ENCODE measurements at places on chromosomes 6 and 20.

GRCh38 chr6:112511441-112511840 is 164.3 kb downstream of the RFPL4B start:
- no peaks in the 10 kb centered on the region for H3K4me1 ChIP-seq
- H3K27me3 ChIP-seq, result no peaks in the 10 kb centered on the region
- H3K36me3 ChIP-seq, result no peaks in the 10 kb centered on the region
- no peak overlapping the region for H3K4me3 ChIP-seq
- no peak overlapping the region for H3K27ac ChIP-seq

DNA sequence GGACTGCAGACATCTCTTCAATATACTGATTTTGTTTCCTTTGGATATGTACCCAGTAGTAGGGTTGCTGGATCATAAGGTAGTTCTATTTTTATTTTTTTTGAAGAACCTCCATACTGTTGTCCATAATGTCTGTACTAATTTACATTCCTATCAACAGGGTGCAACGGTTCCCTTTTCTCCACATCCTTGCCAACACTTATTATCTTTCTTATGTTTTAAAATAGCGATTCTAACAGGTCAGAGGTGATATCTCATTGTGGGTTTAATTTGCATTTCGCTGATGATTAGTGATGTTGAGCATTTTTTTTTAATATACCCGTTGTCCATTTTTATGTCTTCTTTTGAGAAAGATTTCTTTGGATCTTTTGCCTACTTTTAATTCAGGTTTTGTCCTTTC is 2.0 kb upstream of the TP53RK start:
- H3K27ac ChIP-seq, result no peak overlapping the region
- no peak overlapping the region for H3K4me3 ChIP-seq
- peaks cover 11% of the 10 kb centered on the region for H3K36me3 ChIP-seq
- DNase-seq, result no peak
- no peaks in the 10 kb centered on the region for H3K27me3 ChIP-seq

- peaks cover 78% of the 10 kb centered on the region for H3K36me3 ChIP-seq
- no peak for DNase-seq
- H3K4me1 ChIP-seq, result no peaks in the 10 kb centered on the region
- H3K4me3 ChIP-seq, result no peak overlapping the region
These were observed 41.0 kb downstream of the AKIRIN2 start for GRCh38 chr6:87661016-87661415.

GRCh38 chr6:39553860-39554802 is 171.1 kb downstream of the KIF6 start:
- no peaks in the 10 kb centered on the region for H3K36me3 ChIP-seq
- no peak overlapping the region for H3K4me3 ChIP-seq
- no peak overlapping the region for H3K27ac ChIP-seq
- peaks cover 77% of the 10 kb centered on the region for H3K27me3 ChIP-seq
- no peaks in the 10 kb centered on the region for H3K4me1 ChIP-seq

DNA sequence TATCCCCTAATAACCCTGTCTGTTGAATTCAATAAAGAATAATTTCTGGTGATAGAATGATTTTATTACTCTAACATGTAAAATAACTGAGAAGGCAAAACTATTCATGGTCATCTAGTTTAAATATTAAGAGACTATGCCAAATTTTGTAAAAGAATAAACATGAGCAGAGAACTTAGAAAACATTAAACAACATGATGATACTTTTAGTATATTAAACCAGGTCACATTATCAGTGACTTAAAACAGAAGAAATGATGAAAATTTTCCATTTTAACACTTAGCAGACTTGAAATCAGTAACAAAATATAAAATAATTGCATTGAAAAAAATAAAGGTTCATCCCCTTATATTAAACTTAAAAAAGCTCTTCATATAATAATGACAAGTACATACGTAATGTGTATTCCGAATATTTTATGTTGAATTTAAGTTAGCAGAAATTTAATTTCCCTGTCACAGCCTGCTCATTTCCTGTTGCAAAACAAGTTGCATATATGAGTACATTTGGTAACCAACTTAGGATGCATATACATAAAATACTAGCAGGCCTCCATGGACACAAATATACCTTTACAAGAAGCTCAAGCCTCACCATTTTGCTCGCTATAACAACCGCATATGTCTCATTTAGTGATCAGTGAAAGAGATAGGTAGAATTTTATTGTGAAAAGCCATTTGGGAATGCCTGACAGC is 40.6 kb downstream of the DTNBP1 start:
- peaks cover 5% of the 10 kb centered on the region for H3K4me1 ChIP-seq
- DNase-seq, result no peak
- H3K27ac ChIP-seq, result no peak overlapping the region
- H3K36me3 ChIP-seq, result peaks cover 7% of the 10 kb centered on the region
- H3K27me3 ChIP-seq, result no peaks in the 10 kb centered on the region

DNA sequence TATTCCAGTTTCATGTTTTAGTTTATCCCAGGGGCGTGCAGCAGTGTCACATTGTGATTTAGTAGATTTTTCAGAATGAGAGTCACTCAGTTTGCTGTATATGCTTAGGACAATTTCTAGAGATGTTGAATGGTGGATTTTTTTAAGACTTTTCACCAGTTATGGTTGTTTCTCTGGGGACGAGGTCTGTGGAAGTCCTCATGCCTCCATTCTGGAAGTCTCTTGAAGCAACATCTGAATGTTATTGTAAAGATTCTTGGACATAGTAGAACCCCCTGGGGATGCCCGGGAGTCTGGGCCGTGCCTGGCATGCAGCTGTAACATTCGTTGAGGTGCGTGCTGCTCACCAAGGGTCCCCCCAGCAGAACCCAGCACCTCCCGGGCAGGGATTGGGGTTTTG is 341.5 kb downstream of the CDH4 start:
- no peak overlapping the region for H3K27ac ChIP-seq
- no peaks in the 10 kb centered on the region for H3K4me1 ChIP-seq
- no peak for DNase-seq
- H3K27me3 ChIP-seq, result no peaks in the 10 kb centered on the region

GRCh38 chr6:32129297-32130088 is 595 bp downstream of the FKBPL start:
- no peak for DNase-seq
- H3K4me3 ChIP-seq, result peak overlapping the region; percentile 85
- H3K36me3 ChIP-seq, result peaks cover 13% of the 10 kb centered on the region
- no peak overlapping the region for H3K27ac ChIP-seq
- no peaks in the 10 kb centered on the region for H3K27me3 ChIP-seq

DNA sequence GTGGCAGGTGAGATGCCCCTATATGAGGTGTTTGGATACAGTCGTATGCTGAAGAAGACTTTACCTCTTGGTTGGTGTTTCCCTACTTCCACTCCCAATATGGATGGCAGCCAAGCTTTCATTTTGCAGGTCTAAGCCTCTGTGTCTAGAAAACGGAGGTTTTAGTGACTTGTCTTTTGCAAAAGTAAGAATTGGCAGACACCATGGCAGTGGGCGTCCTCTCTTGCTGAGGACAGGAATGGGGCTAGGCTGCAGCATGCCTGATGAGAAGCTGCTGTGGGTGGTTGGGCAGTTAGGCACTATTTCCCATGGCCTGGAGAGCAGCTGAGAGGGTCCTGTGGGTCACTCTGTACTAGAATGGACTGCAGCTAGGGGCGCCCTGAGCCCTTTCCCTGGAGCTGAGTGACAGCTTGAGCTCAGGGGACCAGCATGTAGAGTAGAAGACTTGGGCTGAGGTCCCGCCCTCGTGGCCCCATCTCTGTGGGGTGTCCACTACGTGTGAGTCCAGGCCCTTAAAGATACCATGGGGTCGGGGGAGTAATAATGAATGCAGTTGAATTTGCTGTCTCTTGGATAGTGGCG is 127.4 kb downstream of the CDH26 start:
- peak; percentile 73 for DNase-seq
- no peaks in the 10 kb centered on the region for H3K4me1 ChIP-seq
- H3K27ac ChIP-seq, result no peak overlapping the region
- H3K4me3 ChIP-seq, result no peak overlapping the region
- no peaks in the 10 kb centered on the region for H3K36me3 ChIP-seq

DNA sequence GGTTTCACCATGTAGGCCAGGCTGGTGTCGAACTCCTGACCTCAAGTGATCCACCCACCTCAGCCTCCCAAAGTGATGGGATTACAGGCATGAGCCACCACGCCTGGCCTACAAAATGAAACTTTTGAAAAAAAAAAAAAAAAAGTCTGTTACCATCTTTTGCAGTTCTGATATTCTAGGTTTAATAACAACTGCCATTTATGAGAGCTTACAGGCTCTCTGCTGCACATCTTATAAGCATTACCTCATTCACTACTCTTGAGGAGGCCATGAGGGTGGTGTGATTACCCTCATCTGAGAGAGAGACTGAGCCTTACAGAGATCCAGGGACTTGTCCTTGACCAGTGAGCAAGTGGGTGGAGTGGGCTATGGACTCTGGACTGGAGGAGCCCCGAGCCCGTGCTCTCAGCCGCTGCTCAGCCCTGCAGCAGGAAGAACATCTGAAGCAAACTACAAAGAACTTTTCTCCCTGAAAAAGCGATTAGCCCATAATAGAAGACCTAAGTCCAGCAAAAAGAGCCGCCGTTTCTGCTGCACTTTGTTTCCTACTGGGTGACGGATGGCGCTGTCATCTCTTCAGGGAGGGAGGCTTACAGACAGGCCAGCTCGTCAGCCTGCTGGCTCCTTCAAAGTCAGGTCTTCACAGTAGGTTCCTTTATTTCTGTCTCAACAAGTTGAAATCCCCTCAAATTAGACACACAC is 119.8 kb upstream of the AKAP12 start:
- no peaks in the 10 kb centered on the region for H3K4me1 ChIP-seq
- peak; percentile 43 for DNase-seq
- H3K27ac ChIP-seq, result peak overlapping the region; percentile 93
- H3K36me3 ChIP-seq, result no peaks in the 10 kb centered on the region

DNA sequence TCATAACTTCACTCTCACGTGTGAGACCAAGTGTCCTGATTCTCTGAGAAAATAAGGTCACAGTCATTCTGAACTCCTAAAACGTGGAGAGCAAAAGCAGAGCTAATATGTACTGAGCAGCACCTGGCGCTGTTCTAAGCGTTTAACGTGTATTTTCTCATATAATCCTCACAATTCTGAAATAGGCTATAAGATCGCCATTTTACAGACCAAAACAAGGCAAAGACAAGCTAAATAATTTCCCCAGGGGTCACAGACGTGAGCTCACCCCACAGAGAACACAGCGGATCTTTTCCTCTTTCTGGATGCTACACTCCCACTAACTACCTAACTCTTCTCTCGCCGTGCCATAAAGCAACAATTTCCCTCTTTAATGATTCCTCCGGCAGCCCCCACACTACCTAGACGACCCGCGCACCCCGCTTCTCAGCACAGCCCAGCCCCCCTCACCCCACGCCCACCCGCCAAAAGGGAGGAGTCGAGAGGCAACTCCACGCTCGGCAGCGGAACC is 636 bp downstream of the SUPT3H start:
- no peaks in the 10 kb centered on the region for H3K27me3 ChIP-seq
- H3K4me1 ChIP-seq, result no peaks in the 10 kb centered on the region
- no peaks in the 10 kb centered on the region for H3K36me3 ChIP-seq
- peak overlapping the region; percentile 96 for H3K27ac ChIP-seq

DNA sequence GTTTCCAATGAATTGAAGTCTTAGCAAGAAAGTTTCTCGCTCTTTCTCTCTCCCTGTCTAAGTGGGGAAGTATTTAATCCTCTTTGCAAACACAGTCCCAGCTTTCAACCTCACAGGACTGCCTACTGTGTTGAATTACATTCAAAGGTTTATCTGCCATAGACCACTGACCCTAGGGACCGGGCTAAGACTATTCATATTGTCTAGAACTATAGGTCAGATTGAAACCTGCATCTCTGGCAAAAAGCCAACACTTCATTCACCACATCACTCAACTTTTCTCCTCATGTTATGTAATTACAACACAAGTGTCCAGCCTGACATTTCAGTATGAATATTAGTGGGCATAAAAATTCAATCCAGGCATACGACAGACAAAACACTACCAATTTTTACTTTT is 314.7 kb upstream of the RSPO3 start:
- H3K4me3 ChIP-seq, result peak overlapping the region; percentile 15
- H3K36me3 ChIP-seq, result no peaks in the 10 kb centered on the region
- H3K27me3 ChIP-seq, result no peaks in the 10 kb centered on the region

DNA sequence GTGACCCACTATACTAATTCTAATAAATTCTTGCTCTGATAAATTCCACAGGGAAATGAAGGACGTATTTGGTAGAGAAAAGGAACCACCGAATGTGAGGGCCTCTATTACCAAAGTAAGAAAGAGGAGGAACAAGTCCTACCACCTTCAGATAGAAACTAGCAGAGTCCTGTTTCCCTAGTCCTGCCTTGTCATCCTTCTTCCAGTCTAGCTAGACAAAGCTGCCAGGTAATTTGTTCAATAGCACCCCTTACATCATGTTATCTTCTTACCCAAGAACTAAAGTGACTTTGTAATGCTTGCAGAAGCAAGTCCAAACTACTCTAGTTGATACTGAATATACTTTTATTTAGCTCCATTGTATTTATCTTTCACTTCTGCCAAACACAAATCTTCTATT is 29.3 kb upstream of the FAM83B start:
- H3K27ac ChIP-seq, result no peak overlapping the region
- H3K27me3 ChIP-seq, result no peaks in the 10 kb centered on the region
- no peaks in the 10 kb centered on the region for H3K36me3 ChIP-seq
- no peak overlapping the region for H3K4me3 ChIP-seq
- DNase-seq, result no peak

GRCh38 chr6:151690768-151691562 is 116.5 kb upstream of the ESR1 start:
- no peak overlapping the region for H3K27ac ChIP-seq
- no peak overlapping the region for H3K4me3 ChIP-seq
- H3K4me1 ChIP-seq, result peaks cover 9% of the 10 kb centered on the region
- H3K27me3 ChIP-seq, result no peaks in the 10 kb centered on the region
- no peaks in the 10 kb centered on the region for H3K36me3 ChIP-seq

GRCh38 chr6:61210549-61210948 is 1075.5 kb downstream of the KHDRBS2 start:
- H3K36me3 ChIP-seq, result no peaks in the 10 kb centered on the region
- H3K27me3 ChIP-seq, result no peaks in the 10 kb centered on the region
- no peak for DNase-seq
- no peak overlapping the region for H3K27ac ChIP-seq
- H3K4me3 ChIP-seq, result no peak overlapping the region

- H3K4me3 ChIP-seq, result no peak overlapping the region
- H3K4me1 ChIP-seq, result no peaks in the 10 kb centered on the region
- H3K27ac ChIP-seq, result no peak overlapping the region
- no peaks in the 10 kb centered on the region for H3K36me3 ChIP-seq
These were observed 33.3 kb downstream of the IRF4 start for GRCh38 chr6:424741-425417.

- no peak overlapping the region for H3K27ac ChIP-seq
- no peaks in the 10 kb centered on the region for H3K27me3 ChIP-seq
- no peak overlapping the region for H3K4me3 ChIP-seq
- H3K4me1 ChIP-seq, result no peaks in the 10 kb centered on the region
- H3K36me3 ChIP-seq, result peaks cover 26% of the 10 kb centered on the region
These were observed 42.3 kb downstream of the STK4 start for GRCh38 chr20:45008521-45009049.

DNA sequence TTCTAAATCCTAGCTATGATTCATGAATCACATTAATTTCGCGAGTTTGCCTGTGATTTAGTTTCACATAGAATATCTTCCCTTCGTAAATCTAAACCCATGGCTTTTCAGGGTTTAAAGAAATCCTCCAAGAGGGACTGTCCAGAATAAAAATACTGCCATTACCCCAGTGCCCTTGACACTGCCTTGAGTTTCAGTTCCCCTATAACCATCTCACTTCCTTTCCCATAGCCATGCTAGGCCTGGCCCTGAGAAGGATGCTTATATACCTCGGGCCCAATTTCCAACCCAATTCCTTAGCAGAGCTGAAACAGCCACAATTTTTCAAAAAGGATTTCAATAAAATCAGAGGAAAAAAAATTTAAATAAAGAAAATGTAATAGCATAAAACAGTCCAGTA is 697.3 kb downstream of the FRK start:
- no peaks in the 10 kb centered on the region for H3K36me3 ChIP-seq
- no peaks in the 10 kb centered on the region for H3K27me3 ChIP-seq
- H3K4me1 ChIP-seq, result no peaks in the 10 kb centered on the region

- DNase-seq, result no peak
- H3K36me3 ChIP-seq, result no peaks in the 10 kb centered on the region
- no peak overlapping the region for H3K27ac ChIP-seq
- no peaks in the 10 kb centered on the region for H3K4me1 ChIP-seq
- no peak overlapping the region for H3K4me3 ChIP-seq
These were observed 180.5 kb downstream of the IBTK start for GRCh38 chr6:82066991-82067411.
